NCI-H2107 (cell line): ENCODE measurements at places on chromosomes 6 and 20.

- DNase-seq = no peak
Observed at GRCh38 chr6:115891111-115891669, 169.5 kb downstream of the FRK start.

GRCh38 chr6:136015531-136015930, 164.0 kb downstream of the PDE7B start:
- no peak for DNase-seq

GRCh38 chr6:3079682-3080081, 11.4 kb downstream of the RIPK1 start:
- no peak for DNase-seq

DNA sequence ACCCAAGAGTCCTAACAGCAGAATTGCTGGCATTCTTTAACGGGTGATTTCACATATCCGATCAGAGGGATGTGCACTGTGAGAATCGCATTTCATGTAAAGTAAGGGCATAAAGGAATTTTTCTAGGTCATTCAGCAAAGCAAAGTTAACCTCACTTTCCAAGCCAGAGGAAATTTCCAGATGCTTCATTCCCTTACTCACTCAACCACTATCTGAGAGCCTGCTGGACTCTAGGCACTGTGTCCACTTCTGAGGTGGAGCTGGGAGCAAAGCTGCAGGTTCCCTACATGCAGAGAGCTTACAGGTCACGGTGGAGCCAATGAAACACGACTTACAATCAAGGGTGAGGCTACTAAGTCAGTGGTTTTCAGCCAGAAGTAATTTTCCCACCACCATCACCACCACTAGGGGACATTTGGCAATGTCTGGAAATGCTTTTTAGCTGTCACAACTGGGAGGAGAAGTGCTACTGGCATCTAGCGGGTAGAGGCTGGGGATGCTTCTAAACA, 34.5 kb upstream of the TSHZ2 start:
- DNase-seq = no peak

GRCh38 chr6:20943040-20943627, 408.9 kb downstream of the CDKAL1 start:
- no peak for DNase-seq

- DNase-seq = no peak
Observed at GRCh38 chr6:13302291-13302690, 26.0 kb downstream of the TBC1D7 start.

GRCh38 chr20:36775826-36776225, 2.3 kb upstream of the DSN1 start:
- DNase-seq = no peak

GRCh38 chr6:81894788-81895271, 142.3 kb upstream of the TENT5A start:
- no peak for DNase-seq

DNA sequence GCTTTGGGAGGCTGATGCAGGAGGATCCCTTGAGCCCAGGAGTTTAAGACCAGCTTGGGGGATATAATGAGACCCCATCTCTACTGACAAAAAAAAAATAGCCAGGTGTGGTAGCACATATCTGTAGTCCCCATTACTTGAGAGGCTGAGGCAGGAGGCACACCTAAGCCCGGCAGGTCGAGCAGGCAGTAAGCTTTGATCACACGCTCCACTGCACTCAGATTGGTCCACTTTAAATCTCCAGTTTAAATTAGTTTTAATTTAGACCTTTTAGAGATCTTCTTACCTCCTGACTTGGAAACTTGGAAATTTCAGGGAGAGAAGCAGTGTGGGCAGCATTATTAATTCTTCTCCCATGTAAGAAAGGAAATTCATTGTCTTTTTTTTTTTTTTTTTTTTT, 16.8 kb upstream of the PLCB4 start:
- no peak for DNase-seq

DNA sequence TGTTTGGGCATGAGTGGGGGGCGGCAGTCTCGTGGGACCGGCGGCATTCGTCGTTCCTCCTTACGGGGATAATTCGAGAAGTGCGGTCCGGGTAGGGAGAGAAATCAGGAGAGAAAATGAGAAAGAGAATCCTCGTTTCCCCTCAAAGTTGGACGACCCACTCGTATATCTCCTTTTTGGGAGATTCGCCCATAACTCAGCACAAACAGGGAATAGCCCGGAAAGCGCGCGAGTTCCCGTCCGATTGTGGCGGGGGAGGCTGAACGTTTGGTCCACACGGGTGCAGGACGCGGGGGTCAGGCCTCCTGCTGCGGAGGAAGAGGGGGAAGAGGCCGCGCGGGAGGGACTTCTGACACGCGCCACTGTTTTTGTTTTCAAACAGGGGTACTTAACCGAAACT, 42.4 kb downstream of the POPDC3 start:
- no peak for DNase-seq

DNA sequence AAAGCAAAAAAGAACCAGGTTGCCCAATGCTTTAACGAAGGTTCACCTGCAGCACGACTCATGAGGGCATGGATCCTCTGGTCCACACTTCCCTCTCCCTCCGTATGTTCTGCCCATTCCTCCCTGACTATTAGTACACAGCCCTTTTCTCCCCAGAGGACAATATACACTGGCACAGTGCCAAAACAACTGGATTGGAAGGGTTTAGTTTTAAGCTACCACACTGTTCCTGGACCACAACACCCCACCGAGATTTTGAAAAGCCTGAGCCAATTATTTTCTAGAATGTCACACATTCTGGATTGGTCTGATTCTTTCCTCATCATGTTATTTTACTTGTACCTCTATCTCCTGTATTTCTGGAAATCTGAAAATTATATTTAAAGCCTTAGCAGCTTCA, 2.9 kb upstream of the AKAP7 start:
- no peak for DNase-seq

GRCh38 chr6:17004269-17004668, 97.6 kb upstream of the STMND1 start:
- no peak for DNase-seq

DNA sequence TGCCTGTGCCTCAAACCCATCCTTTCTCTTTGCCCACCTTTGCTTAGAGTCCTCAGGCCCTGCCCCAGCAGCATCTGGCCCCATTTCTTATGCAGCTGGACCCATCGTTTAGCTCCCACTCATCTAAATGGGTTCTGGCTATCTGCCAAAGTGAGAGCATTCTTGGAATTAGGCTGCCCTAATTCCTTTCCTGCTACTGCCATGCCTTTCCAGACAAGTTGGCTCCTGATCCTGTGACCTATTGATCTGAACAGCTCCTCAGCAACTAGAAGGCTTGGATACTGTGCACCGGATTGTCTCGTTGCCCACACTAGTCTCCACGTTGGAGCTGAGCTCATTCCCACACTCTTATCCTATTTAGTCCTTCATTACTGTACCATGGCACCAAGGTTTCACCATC, 22.9 kb downstream of the DZANK1 start:
- no peak for DNase-seq

- no peak for DNase-seq
Observed at GRCh38 chr6:51843456-51844056, 243.9 kb downstream of the PKHD1 start.

- no peak for DNase-seq
Observed at GRCh38 chr20:31678389-31679356, 41.0 kb downstream of the COX4I2 start.

- DNase-seq = no peak
Observed at GRCh38 chr20:56769921-56770600, 141.0 kb downstream of the TFAP2C start.

- DNase-seq = no peak
Observed at GRCh38 chr6:501891-502601, 110.5 kb downstream of the IRF4 start.
